ENCODE measurements at places on chromosomes 7 and 10.

DNA sequence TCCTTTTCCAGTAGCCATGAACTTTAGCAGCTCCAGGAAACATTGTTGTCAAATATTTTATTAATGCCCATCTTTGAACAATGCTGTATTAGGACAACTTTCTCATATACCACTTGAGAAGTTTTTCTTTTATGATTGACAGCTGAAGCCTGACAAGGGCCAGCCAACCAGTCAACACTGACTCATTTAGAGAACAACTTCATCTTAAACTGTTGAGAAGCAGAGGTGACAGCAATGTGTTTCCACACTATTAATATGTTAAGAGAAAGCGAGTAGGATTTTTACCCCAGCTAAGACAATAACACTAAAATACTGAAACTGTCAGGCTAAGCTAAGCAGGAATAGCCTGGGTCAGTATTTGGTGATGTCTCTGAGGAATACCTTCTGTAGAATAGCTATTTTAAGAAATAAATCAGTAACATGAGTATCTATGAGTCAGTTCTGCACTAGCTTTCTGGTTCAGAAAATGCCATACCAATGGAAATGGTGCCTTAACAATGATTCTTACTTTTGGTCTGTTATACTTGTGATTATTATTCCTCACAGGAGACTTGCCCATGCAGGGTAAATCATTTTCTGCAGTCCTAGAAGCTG, 168.8 kb upstream of the POT1 start:
- no peak overlapping the region for H3K27ac ChIP-seq
- no peak for DNase-seq
- H3K4me1 ChIP-seq: no peaks in the 10 kb centered on the region
- H3K4me3 ChIP-seq: no peak overlapping the region
- H3K36me3 ChIP-seq: no peaks in the 10 kb centered on the region
- no peaks in the 10 kb centered on the region for H3K27me3 ChIP-seq

GRCh38 chr10:118282670-118283069, 59.5 kb downstream of the FAM204A start:
- H3K4me3 ChIP-seq: no peak overlapping the region
- no peak for DNase-seq

- no peaks in the 10 kb centered on the region for H3K27me3 ChIP-seq
- no peak overlapping the region for H3K27ac ChIP-seq
- H3K36me3 ChIP-seq: no peaks in the 10 kb centered on the region
- DNase-seq: no peak
These were observed 64.6 kb upstream of the MACROH2A2 start for GRCh38 chr10:69988094-69988493.

GRCh38 chr10:48522011-48522765, 82.7 kb downstream of the ARHGAP22 start:
- no peaks in the 10 kb centered on the region for H3K36me3 ChIP-seq
- H3K4me3 ChIP-seq: no peak overlapping the region
- H3K4me1 ChIP-seq: peaks cover 5% of the 10 kb centered on the region
- peak; percentile 15 for DNase-seq

DNA sequence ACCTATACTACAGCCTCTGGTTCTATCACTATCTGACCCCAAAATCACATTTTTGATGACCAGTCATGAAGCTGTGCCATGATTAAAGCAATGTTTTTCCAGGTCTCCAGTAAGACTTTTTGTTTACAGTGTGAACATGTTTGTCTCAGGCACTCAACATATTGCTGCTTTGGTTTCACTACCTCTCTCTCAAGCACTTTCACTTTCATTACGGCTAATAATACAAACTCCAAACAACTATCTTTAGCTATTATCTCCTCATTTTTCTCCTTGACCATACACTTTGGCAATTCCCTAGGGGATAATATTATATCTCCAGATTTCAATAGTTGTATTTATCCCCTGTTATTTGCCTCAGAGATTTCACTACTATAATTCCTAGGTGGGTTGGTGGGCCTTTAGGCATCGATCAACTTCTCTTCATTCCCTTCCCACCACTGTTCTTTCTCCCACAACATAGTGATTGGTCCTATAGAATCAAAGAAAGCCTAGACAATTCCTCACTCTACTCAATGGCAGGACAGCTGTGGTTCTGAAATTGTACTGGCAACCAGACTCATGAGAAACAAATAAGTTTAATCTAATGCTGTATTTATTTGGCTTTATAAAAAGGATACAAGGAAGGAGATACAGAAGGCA, 261.4 kb upstream of the ZWINT start:
- H3K4me1 ChIP-seq: no peaks in the 10 kb centered on the region
- no peak overlapping the region for H3K4me3 ChIP-seq
- H3K27ac ChIP-seq: no peak overlapping the region
- no peaks in the 10 kb centered on the region for H3K27me3 ChIP-seq

GRCh38 chr7:30460246-30460633, 18.3 kb downstream of the NOD1 start:
- H3K4me1 ChIP-seq: peaks cover 11% of the 10 kb centered on the region
- no peaks in the 10 kb centered on the region for H3K27me3 ChIP-seq
- peaks cover 9% of the 10 kb centered on the region for H3K36me3 ChIP-seq
- no peak for DNase-seq
- H3K27ac ChIP-seq: no peak overlapping the region

DNA sequence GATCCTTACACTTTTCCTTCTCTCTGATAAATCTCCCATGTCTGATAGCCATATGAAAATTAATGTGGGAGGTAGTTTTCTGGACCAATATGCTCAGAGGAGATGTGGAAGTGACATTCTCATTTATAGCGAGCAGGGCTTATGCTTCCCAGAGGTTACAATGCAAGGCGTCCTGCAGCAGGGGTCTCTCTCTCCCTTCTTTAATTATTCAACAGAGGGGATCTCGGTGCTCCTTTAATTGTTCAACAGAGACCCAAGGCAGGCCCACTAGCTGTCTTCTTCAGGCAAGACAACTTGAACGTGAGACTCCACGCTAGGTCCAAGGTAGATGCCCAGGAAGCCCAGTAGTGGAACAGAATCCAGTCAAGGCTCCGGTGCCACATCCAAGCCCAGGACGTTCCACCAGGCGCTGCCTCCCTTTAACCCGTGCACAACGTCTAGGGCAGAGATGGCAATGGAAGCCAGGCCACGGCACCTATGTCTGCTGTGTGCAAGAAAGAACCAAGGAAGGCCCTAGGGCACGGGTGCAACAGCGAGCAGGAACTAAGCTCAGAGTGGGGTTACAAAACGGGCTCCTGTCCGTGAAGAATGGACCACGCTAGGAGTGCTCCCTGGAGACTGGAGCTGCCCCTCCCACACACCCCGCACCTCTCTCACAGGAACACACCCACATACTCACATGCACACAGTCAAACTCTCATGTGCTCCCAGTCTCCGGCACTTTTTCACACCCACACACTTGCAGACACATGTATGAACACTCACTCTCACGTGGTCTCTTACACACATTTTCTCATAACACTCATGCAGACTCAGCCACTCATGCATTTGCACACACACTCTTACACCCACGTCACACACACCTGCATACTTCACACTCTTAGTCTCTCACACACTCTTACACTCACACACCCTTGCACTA, 230.4 kb downstream of the TNS3 start:
- H3K27me3 ChIP-seq: no peaks in the 10 kb centered on the region
- H3K36me3 ChIP-seq: peaks cover 8% of the 10 kb centered on the region
- no peaks in the 10 kb centered on the region for H3K4me1 ChIP-seq
- H3K27ac ChIP-seq: no peak overlapping the region
- DNase-seq: peak; percentile 37

- no peaks in the 10 kb centered on the region for H3K4me1 ChIP-seq
- H3K36me3 ChIP-seq: no peaks in the 10 kb centered on the region
- H3K27me3 ChIP-seq: no peaks in the 10 kb centered on the region
- no peak overlapping the region for H3K4me3 ChIP-seq
- no peak overlapping the region for H3K27ac ChIP-seq
These were observed 229.3 kb upstream of the KMT2E start for GRCh38 chr7:104784686-104785085.

GRCh38 chr7:631964-632830, 94.3 kb upstream of the DNAAF5 start:
- no peaks in the 10 kb centered on the region for H3K36me3 ChIP-seq
- peak overlapping the region; percentile 35 for H3K4me3 ChIP-seq
- peaks cover 3% of the 10 kb centered on the region for H3K27me3 ChIP-seq
- no peaks in the 10 kb centered on the region for H3K4me1 ChIP-seq

DNA sequence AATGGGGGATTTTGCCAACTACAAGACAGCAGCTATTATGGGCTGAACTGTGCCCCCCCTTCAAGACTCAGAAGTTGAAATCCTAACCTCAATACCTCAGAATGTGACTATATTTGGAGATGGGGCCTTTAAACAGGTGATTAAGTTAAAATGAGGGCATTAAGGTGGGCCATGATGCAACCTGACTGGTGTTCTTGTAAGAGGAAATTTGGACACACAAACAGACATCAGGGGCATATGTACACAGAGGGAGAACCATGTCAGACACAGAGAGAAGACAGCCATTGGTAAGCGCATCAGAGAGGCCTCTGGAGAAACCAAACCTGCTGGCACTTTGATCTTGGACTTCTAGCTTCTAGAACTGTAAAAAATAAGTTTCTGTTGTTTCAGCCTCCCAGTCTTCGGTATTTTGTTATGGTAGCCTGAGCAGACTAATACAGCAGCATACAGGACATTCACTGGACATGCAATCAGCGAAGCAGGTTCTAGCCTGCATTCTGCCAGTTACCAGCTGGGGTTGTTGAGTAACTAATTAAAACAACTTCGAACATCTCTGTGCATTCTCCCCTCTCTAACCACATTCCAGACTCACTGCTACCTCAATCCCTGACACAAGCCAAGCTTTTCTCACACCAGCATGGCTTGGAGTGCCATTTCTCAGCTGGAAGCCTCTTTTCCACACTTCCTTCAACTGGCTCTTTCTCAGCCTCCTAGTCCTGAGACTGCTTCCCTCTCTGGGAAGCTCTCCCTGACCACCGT, 141.4 kb downstream of the DOCK4 start:
- no peaks in the 10 kb centered on the region for H3K36me3 ChIP-seq
- no peaks in the 10 kb centered on the region for H3K27me3 ChIP-seq
- H3K27ac ChIP-seq: no peak overlapping the region

DNA sequence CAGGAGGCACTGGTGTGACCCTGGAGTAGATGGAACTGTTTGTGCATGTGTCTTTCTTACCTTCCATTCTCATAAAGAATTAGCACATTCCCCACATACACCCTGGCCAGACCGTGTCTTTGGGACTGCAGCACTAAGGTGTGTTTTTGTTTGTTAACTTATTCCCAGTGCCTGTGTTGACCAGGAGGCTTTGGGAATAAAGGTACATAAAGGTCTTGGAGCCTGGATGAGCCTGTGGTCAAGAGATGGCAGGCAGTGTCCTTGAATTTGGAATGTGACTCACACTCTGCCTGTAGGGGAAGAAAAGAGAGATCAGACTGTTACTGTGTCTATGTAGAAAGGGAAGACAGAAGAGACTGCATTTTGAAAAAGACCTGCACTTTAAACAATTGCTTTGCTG, 137.6 kb downstream of the LYZL1 start:
- no peaks in the 10 kb centered on the region for H3K27me3 ChIP-seq
- no peaks in the 10 kb centered on the region for H3K4me1 ChIP-seq
- H3K4me3 ChIP-seq: no peak overlapping the region
- peaks cover 6% of the 10 kb centered on the region for H3K36me3 ChIP-seq

DNA sequence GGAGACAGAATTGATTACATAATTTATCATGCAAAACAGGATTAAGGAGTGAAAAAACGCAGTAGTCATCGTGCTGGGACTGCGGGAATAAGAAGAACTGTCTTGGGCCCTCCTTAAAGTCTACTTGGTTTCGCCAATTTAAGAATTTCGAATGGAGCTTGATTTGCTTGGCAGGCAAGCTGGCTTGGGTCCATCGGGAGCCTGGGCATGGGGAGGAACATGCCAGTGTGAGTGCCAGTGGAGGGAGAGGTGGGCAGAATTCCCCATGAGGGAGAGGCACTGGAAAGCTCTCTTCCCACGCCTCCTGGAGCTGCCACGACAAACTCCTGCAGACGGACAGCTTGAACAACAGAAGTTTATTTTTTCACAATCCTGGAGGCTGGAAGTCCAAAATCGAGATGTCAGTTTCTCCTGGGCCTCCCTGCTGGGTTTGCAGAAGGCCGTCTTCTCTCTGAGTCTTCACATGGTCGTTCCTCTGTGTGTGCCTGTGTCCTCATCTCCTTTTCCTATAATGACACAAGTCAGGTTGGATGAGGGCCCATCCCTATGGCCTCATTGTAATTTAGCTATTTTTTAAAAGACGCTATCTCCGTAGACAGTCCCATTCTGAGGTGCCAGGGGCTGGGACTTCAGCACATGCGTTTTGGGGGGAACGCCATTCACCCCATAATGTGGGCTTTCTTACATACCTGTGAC, 528.7 kb upstream of the DPP6 start:
- H3K27ac ChIP-seq: no peak overlapping the region
- DNase-seq: no peak
- H3K27me3 ChIP-seq: peaks cover 50% of the 10 kb centered on the region

DNA sequence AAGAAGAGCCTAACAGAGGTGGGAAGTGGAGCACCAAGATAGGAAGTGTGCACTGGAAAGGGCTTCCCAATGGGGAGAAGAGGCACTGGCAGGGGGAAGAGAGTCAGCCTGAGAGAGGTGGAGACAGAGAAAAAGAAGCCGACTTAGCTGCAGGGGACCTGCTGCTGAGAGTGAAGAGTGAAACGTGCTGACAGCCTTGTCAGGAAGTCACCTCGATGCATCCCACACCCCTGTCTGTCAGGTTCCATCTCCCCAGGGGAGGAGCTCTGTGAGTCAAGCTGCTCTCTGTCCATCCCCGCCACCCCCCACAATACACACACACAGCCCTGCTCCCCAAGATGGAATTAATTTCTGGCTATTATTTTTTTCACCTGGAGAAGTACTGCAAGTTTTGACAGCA, 14.0 kb downstream of the KAZALD1 start:
- no peak overlapping the region for H3K4me3 ChIP-seq
- peaks cover 4% of the 10 kb centered on the region for H3K4me1 ChIP-seq
- no peak overlapping the region for H3K27ac ChIP-seq
- H3K36me3 ChIP-seq: no peaks in the 10 kb centered on the region
